ENCODE measurements at places on chromosomes 1 and 21.

DNA sequence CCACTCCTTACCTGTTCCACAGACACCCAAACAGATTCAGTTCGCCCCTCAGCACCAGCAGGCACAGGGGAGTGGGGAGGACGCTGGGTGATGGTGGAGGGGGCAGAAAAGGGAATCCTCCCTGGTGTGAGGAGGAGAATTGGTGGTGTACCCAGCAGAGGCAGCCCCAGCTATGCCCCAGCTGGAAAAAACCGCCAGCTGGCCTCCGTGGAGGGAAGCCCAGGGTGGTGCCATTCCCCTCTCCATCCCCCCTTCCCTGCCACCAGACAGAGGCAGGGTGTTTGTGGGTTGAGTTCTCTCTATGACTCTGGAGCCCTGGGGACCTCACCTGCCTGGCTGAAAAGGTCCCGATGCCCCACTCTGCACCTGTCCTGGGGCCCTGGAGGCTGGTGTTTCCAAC lies 27.9 kb downstream of the OPTC start:
- DNase-seq: no peak

GRCh38 chr1:212515329-212515760 lies 82.6 kb downstream of the NENF start:
- DNase-seq: no peak

DNA sequence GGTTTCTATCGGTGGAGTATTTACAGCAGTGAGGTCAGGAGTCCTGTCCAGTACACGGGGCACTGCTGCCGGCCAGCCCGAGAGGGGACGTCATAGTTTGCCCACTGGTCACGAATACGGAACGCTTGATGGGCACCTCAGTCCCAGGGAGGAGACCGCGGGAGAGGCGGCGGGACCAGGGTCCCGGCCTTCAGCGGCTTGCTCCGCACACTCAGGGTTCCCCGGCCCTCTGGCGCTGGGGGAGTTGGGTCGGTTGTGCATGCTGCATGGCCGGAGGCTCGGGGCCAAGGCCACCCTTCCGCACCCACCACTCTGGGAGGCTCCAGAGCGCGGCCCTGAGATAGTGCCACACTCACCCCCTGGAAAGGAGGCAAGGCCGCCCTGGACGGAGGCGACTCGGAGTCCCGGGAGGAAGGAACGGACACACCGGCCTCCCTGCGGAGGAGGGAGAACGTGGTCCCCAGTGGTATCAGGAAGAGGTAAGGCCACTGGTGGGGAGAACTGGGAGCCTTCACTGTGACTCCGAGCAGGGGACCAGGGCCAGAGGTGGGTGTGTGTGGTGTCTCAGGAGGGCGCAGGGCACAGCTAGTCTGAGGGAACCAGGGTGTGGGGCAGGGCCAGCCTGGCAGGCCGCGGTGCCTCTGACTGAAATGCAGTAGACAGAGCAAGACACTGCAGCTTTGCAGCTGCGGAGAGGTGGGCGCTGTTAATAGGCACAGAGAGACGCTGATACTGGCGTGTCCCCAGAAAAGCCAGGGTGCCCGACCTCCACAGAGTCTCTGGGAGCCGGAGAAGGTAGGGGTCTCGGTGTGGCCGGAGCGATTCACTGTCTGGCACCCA lies 28.6 kb upstream of the PRSS38 start:
- no peak for DNase-seq

DNA sequence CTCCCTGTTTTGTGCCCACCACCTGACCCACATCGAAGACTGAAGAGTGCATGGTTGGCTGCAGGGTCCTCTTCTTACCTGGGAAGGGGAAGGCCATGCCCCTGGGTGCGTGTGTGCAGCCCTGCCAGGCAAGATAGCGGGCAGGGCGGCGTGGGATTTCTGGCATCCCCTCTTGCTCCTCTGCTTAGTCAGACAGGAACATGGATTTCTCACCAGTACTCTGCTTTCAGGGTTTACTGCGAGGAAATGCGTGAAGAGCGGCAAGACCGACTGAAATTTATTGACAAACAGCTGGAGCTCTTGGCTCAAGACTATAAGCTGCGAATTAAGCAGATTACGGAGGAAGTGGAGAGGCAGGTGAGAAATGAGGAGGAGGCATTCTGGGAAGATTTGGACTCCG lies 15.5 kb upstream of the MIIP start:
- DNase-seq: no peak

- DNase-seq: no peak
Observed at GRCh38 chr1:99749504-99750347, 16.7 kb downstream of the FRRS1 start.

GRCh38 chr1:218462587-218462986 lies 117.5 kb downstream of the TGFB2 start:
- no peak for DNase-seq

GRCh38 chr21:35206141-35207125 lies 157.3 kb upstream of the RUNX1 start:
- DNase-seq: no peak
